ENCODE measurements at places on chromosomes 11 and 22. TPM values are rescaled to one million over a fixed set of nuclear protein-coding genes. Genes with fewer than 3 reads are reported as not detected.

The NFAM1 gene
- 4.1 TPM for total RNA-seq

The RANGAP1 gene
- 42.7 TPM for total RNA-seq

The C22orf42 gene
- not detected for total RNA-seq

The OR8B2 gene
- not detected for total RNA-seq

The IL17REL gene
- not detected for total RNA-seq

The ZNF280B gene
- total RNA-seq: not detected

The INPP5J gene
- total RNA-seq: 4.1 TPM

The KRTAP5-10 gene
- total RNA-seq: not detected

The BEST1 gene
- total RNA-seq: 4.7 TPM

The MARK2 gene
- 25.5 TPM for total RNA-seq

The XKR3 gene
- total RNA-seq: not detected

The SF3B2 gene
- 142 TPM for total RNA-seq

- DNase-seq: no peak
Measured at GRCh38 chr11:129412494-129412893, 36.8 kb downstream of the BARX2 start.

DNA sequence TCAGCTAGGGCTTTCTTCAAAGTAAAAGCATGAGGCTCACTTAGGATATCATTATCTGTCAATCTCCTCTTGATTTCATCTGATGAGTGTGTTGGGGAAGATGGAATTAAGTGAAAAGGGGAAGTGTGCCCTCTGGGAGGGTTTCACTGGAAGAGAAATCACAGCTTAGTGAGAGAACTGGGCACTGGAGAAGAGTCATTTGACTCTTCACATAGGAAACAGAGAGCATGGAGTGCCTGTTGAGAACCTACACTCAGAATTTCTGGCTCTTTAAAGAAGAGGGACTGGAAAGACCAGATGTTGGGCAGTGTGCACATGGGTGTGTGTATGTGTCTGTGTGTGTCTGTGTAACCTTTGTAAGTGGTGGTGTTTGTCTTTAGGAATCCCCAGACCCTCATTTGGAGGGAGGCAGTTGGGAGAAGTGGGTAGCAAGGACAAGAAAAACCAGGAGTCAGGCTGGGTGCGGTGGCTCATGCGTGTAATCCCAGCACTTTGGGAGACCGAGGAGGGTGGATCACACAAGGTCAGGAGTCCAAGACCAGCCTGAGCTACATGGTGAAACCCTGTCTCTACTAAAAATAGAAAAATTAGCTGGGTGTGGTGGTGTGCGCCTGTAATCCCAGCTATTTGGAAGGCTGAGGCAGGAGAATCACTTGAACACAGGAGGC, 10.0 kb downstream of the STX3 start:
- no peak for DNase-seq

GRCh38 chr22:45626198-45626651, 45.4 kb upstream of the ATXN10 start:
- DNase-seq: no peak

GRCh38 chr22:37138849-37139561, 10.7 kb downstream of the IL2RB start:
- DNase-seq: no peak

DNA sequence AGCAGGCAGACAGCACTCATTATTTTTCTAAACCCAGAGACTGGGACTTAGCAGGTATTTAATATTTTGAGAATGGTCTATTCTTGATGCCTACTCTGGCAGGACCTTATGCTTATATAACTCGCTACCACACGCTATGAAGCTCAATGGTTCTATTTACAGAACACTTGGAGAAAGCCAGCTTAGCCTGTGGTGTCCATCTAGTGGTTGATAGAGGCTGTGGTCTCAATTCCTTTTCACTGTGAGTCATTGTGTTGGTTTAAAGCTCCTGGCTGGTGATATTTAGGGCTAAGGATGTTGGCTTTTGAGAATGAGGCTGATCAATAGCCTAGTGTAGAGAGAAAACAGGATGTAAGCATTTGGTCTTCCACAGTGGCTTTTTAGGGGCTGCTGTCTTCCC, 206.4 kb downstream of the DBX1 start:
- no peak for DNase-seq

GRCh38 chr11:119540370-119541125, 117.6 kb upstream of the THY1 start:
- no peak for DNase-seq

GRCh38 chr11:34149274-34149673, 43.8 kb downstream of the NAT10 start:
- DNase-seq: no peak

- no peak for DNase-seq
Measured at GRCh38 chr11:59158206-59159068, 13.5 kb upstream of the DTX4 start.

GRCh38 chr11:44959064-44959463, 8.4 kb upstream of the TP53I11 start:
- no peak for DNase-seq

DNA sequence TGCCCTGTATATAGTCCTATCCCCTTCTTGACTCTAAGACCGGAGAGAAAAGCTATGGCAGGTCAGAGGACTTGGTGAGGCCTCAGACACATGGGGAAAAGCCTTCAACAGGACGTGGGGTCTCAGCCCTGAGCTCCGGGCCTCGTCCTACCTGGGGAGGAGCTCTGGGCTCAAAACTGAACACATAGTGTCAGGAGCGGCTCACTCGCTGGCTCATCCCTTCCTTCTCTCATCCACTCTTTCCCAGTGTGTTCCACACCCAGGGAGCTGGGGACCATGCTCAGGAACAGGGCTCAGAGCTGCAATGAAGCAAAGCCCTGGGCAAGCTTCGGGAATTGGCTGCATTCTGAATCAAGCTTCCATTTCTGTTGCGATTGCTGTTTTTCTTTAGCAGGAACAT, 14.5 kb downstream of the ADAMTS15 start:
- DNase-seq: no peak

GRCh38 chr11:8800520-8801110, 110.4 kb upstream of the AKIP1 start:
- no peak for DNase-seq

DNA sequence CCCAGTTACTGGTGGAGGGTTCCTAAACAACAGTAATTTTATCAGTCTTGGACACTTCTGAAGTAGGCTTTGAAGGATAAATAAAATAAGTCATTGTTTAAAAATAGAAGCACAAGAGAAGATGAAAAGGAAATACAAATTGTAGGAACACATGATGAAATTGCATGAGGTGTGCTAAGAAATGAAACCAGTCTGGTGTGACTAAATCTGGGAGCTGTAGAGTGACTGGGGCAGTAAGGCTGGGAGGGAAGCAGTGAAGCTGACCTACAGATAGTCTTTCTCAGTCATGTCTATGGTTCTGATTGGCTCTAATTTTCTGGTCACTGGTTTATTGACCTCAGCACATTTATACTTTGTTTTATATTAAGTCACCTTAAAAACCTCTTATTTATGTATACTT, 139.1 kb downstream of the SLC17A6 start:
- no peak for DNase-seq

GRCh38 chr11:12936200-12936599, 72.9 kb upstream of the RASSF10 start:
- DNase-seq: no peak

- no peak for DNase-seq
Measured at GRCh38 chr11:60970369-60970774, 1.1 kb upstream of the CD6 start.

GRCh38 chr11:16841984-16842383, 103.5 kb downstream of the C11orf58 start:
- no peak for DNase-seq

- no peak for DNase-seq
Measured at GRCh38 chr22:36746375-36746970, 29.4 kb downstream of the IFT27 start.

DNA sequence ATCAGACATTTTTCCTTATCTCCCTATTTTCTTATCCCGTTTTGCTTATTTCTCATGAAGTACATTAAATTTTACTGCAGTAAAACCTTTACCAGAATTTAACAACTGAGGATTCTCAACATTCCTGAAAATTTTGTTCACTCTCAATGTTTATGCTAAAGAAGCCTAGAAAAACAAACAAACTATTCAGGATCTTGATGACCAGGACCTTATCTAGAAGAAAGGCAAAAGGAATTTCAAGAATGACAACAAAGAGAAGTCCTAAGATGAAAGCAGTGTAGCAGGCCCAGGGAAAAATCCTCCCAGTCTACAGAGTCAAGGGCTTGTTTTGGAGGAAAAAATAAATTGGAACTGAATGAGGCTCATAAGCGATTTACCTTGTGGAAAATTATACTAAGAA, 283.3 kb upstream of the ARHGAP42 start:
- no peak for DNase-seq

- DNase-seq: no peak
Measured at GRCh38 chr11:1283091-1283511, 26.3 kb downstream of the TOLLIP start.

DNA sequence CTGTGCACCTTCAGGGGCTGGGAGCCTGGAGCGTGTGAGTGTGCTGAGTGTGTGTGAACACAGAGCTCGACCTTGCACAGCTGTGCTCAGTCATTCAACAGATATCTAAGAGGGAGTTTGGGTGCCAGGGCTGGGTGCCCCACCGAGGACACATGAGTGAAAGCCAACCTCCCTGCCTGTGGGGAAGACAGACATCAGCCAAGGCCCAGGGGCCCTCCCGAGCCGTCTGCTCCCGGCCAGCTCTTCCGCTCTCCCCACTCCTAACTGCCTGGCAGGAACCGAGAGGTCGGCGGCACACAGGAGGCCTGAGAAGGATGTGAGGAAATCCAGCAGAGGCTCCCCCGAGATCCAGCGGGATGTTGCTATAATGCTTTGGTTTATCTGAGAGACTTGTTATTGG, 32.0 kb downstream of the CERK start:
- DNase-seq: no peak

DNA sequence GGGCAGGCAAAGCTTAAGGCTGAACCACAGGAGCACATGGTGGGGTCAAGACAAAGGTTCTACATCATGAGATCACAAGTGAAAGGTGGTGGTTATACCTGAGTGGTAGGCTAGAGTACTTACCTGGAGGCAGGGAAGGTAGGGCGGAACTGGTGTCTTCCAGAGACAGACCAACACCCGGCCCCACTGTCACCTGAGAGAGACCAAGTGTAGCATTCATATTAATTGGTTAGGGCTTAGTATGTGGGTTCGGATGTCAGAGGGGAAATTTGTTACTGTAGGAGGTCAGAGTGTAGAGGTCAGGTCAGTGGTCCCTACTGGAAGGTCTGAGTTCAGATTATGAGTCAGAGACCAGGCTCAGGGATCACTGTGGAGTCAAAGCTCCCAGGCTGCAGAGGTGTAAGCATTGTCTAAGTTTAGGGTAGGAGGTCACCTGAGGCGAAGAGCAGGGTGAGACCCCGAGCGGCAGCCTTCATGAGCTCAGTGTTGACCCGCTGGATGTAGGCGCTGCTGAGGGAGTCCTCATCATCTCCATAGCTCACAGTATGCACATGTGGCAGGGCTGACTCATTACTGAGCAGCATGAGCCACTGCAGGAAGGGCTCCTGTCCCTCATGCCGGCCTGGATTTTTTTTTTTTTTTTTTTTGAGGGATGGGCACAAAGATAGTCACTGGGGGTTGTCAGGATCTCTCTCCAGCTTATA, 3.2 kb downstream of the TPP1 start:
- no peak for DNase-seq

DNA sequence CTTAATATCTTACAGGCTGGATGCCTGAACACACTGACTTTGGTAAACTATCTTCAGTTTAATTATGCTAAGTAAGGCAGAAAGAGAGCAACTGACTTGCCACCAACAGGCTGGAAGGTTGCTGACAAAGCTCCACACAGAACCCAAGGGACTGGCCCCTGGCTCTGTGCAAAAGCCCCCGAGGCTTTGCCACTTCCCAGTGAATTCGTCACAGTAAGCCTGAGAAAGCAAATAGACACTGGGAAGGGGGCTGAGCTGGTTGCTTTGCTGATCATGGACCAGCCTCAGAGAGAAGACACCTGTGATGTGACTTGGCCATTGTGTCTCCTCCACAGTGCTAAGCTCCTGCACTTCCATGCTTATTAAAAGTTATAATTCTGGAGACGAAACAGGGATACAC, 91.7 kb downstream of the BLID start:
- DNase-seq: no peak

- no peak for DNase-seq
Measured at GRCh38 chr11:113637636-113638035, 68.5 kb downstream of the TMPRSS5 start.

DNA sequence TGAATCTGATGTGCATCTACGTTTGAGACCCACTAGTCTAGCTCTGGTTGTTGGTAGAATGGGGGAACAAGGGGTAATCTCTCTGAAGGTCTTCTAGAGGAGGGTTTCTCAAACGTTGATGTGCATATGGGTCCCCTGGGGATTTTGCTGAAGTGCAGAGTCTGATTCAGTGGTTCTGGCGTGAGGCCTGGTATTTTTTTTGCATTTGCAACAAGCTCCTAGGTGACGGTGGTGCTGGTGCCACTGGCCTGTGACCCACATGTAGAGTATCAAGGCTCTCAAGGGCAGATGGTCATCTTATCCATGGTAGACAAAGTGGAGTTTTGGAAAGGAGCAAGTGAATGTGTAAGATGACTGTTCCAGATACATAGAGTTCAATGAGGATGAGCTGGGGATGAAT, 97.1 kb downstream of the CEP164 start:
- DNase-seq: no peak

GRCh38 chr22:29224121-29224858, 18.6 kb downstream of the EMID1 start:
- DNase-seq: no peak
